Activated CD4-positive, alpha-beta T cell treated with anti-CD3 and anti-CD28 coated beads, Interleukin-2, amount 10 ng/mL, durations not matched to agents 24 days and 14 days (primary cell): ENCODE measurements at places on chromosomes 13 and 19. TPM values are rescaled to one million over a fixed set of nuclear protein-coding genes. Genes with fewer than 3 reads are reported as not detected.
A peak's percentile ranks its signal among the peaks of the same experiment; 100 is the strongest.

DNA sequence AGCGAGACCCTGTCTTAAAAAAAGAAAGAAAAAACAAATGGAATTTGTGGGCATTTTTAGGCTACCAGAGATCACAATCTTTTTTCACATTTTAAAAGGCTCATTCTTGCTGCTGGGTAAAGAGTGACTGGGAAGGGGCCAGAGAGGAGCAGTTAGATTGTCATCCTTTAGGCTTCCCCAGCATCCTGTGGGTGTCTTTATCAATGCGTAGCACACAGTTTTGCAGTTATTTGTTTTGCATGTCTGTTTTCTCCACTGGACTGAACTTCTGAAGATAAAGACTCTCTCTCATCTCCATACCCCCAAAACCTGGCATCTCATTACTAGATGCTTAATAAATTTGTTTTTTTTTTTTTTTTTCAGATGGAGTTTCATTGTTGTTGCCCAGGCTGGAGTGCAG, 2.1 kb upstream of the UTP14C start:
- no peak for DNase-seq

DNA sequence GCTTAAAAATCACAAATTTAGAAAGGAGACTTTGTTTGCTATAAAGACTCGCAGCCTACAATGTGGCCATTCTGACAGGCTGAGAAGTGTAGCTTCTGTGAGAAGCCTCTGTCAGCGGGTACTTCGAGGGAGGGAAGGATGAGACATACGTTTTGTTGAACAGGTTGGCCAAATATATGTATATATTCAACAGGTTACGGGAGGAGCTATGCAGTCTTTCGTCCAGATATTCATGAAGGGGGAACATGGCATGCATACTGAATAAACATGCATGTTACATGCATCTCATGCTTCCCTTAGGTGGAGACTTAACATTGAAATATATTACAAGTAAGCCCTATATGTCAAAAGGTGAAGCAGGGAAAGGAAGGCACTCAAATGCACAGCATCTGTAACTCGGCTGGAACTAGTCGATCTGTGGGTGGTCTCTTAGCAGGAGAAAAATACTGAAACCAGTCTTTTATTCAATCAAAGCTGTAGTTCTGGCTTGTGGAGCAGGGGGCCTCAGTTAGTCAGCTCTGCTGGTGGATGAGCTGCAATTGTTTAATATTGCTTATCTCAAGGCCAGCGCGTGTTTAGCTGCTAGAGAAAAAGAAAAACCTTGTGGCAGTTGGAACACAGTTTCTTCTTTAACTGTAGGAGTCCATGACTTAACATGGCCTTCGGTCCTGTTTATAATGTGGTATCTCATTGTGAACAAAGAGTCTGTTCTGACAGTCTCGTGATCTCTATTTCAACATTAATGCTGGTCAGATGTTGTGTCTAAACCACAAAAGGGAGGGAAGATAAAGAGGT, 94.3 kb downstream of the FAM216B start:
- DNase-seq = peak; percentile 53

The LIM2 gene
- total RNA-seq = 0.24 TPM in 1 of 2 replicates, not detected in the other

- no peak for DNase-seq
These were observed 528.2 kb downstream of the LMO7 start for GRCh38 chr13:76164290-76164689.

DNA sequence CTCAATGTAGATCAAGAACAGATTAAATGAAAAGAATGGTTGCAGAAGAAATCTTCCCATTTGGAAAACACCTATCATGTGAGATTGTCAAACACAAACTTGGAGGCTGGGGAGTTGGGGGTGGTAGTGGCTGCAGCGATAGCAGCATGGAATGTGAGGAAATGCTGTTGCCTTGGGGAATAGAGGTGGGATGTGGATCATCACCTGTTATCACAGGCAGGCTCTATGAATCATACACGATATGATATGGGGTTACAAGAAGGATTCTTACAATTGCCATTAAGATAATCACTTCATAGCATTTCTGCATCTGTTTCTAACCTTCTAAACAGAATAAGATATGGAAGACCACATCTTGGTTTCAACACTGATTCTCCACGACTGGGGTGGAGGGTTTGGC, 88.7 kb downstream of the RNASEH2B start:
- peak; percentile 48 for DNase-seq

The SMIM44 gene
- total RNA-seq = not detected in 2 replicates

GRCh38 chr13:46012404-46012803, 40.1 kb downstream of the ZC3H13 start:
- DNase-seq = no peak
